Activated naive CD4-positive, alpha-beta T cell (primary cell): ENCODE measurements at places on chromosomes 1 and 21.

- DNase-seq, result no peak
Observed at GRCh38 chr1:219422811-219423598, 189.9 kb downstream of the ZC3H11B start.

- DNase-seq, result no peak
Observed at GRCh38 chr21:38758501-38759214, 47.1 kb upstream of the ETS2 start.

- DNase-seq, result no peak
Observed at GRCh38 chr1:173648880-173649605, 13.9 kb downstream of the TEX50 start.

- DNase-seq, result no peak
Observed at GRCh38 chr1:227786673-227787512, 28.6 kb upstream of the PRSS38 start.

GRCh38 chr1:15696956-15697521, 12.9 kb downstream of the PLEKHM2 start:
- no peak for DNase-seq

- peak; percentile 13 for DNase-seq
Observed at GRCh38 chr1:150168960-150169601, 19.4 kb downstream of the PLEKHO1 start.

GRCh38 chr21:44648557-44649311, 2.5 kb downstream of the KRTAP10-11 start:
- no peak for DNase-seq

DNA sequence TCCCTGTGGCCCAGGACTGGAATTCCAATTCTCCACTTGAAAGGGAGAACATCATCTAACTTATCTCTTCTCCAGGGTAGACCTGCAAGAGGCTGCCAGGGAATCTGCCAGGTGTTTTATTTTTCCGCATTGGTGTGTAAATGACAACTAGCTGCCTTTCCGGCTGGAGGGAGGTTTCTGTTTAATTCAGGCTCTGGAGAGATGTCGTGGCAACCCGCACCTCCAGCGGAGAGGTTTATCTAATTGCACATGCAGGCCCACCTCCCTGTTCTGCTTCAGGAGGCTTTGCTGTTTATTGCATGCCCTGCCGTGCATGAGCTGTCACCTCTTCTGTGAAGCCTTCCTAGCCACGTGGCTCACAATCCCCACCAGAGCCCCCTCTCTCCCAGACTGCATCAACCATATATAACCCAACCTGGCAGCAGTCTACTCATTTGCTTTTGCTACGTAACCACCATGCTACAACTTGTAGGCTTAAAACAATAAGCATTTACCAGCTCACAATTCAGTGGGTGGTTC, 151.6 kb downstream of the C1orf94 start:
- no peak for DNase-seq

- no peak for DNase-seq
Observed at GRCh38 chr1:158179301-158180041, 1.2 kb upstream of the CD1D start.

DNA sequence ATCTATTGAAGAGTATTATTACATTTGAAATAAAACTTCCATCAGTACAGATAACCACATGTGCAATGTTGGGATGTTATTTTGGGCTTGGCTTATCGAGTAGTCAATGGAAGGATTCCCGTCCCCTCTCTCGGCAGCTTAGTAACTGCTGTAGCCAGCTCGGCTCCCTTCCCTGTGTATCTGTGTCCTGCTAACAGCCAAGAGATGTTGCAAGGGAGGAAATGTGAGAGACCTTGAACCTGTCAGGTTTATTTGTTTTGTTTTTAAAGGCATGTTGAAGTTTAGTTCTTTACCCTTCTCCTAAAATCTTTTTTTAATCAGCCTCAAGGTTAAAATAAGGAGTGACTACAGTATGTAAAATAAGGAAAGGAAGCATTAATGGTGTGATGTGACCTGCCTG, 13.6 kb upstream of the TARS2 start:
- DNase-seq, result no peak

DNA sequence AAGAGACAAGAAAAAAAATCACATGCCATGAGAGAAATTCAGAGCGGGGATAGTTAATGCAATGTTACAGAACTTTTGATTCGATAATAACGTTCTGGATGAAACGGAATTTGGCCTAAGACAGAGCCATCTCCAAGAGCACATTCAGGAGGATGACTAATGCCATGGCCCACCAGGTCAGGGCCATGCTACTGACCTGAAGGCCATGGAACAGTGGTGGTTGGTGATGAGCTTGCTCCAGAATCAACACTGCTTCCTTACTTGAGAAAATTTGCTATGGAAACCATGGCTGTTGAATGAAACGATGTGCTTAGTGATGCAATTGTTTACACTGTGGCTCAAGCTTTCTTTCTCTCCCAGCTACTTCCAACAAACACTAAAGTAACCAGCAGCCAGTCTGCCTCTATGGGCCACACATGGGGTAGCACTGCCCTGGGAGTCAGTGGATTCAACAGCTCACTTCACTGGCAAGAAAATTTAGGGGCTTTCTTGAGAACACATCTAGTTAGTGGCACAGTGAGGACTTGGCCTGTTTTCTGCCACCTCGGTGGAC, 299.1 kb downstream of the PCP4 start:
- DNase-seq, result no peak

DNA sequence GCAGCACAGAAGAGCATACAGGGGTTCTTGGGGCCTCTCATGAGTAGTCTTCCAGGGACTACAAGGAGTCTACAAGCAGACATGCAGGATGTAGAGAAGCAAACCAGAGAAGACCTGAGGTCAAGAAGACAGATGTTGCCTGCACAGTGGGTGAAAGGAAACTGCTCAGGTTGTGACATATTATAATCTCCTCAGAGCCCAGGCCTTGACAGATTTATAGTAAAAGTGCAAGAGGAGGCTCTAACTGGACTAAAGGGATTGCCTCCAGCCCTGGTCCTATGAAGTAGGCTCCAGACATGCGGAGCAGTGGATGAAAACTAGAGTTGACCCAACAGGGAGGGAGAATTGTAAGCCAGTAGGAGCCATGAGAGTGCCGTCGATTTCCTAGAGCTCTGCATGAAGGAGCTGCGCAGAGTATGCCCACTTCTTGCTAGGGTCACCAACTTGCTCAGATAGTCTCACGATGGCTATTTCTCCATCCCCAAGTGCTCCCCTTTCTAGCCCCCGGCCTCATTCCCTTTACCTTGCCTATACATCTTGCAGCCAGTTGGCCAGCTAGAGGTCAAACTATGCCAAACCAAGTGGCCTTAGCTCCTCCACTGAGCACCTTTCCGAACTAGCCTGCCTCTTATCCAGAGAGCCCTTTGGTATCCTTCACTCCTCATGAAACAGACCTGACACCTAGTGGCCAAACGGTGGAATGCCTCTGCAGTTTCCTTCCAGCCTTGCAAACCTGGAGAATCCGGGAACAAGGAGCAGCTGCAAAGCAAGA, 36.2 kb upstream of the IPO9 start:
- peak; percentile 10 for DNase-seq

GRCh38 chr1:71002709-71003475, 44.7 kb downstream of the PTGER3 start:
- DNase-seq, result no peak

DNA sequence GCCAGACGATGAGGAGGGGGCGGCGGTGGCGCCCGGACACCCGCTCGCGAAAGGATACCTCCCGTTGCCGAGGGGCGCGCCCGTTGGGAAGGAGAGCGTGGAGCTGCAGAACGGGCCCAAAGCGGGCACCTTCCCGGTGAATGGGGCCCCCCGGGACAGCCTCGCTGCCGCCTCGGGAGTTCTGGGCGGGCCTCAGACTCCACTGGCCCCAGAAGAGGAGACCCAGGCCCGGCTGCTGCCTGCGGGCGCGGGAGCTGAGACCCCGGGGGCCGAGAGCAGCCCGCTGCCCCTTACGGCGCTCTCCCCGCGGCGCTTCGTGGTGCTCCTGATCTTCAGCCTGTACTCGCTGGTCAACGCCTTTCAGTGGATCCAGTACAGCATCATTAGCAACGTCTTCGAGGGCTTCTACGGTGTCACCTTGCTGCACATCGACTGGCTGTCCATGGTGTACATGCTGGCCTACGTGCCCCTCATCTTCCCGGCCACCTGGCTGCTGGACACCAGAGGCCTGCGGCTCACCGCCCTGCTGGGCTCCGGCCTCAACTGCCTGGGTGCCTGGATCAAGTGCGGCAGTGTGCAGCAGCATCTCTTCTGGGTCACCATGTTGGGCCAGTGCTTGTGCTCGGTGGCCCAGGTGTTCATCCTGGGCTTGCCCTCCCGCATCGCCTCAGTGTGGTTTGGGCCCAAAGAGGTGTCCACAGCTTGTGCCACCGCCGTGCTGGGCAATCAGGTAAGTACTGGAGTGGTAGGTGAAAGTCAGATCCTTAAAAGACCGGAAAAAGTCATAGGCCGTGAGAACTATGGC, 588 bp downstream of the FLVCR1 start:
- DNase-seq, result no peak

GRCh38 chr1:39711104-39711965, 20.1 kb upstream of the HPCAL4 start:
- no peak for DNase-seq

- no peak for DNase-seq
Observed at GRCh38 chr1:70361727-70362398, 7.3 kb upstream of the ANKRD13C start.

DNA sequence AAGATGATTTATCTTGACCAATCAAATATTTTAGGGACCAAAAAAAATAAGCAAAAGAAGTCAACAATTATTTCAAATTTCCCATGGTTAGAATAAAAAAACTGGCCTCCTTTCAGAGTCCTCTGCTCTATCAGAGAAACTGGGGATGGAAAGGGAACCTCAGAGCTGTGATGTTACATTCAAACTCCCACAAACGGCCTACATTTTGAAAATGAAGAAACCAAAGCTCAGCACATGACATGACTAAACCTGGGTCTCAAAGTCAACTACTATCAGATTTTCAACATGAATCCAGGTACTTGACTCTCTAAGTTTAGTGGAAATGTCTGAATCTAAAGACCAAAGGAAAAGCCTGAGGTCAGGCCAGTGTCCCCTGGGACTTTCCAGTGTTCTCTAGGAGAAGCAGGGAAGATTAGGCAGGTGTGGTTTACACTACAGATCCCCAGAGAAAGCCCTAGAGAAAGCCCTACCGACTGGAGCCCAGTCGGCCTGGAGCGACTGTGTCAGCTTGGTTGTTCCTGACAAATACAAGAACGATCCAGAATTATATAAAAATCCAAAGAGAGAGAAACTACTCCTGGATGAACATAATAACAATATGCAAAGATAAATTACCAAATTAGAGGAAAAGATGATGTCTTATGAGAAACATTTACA, 24.8 kb downstream of the JAK1 start:
- DNase-seq, result no peak

GRCh38 chr1:155313261-155313660, 4.6 kb downstream of the FDPS start:
- no peak for DNase-seq

DNA sequence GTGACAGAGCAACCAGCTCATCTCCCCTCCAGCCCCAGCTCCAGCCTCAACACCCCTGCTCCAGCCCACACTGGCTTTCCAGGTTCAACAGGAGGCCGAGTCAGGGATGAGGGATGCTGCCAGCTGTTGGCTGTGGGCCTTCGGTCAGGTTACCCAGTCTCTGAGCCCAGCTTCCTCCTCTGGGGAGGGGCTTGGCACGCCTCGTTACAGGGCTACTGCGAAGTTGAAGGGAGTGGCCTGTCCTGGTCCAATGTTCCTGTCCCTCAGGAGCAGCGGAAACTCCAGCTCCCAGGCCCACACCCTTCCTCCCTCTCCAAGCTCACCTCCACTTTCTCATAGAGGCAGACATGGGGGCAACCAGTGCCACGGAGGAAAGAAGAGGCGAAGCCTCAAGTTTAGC, 15.1 kb upstream of the TAS1R2 start:
- no peak for DNase-seq

DNA sequence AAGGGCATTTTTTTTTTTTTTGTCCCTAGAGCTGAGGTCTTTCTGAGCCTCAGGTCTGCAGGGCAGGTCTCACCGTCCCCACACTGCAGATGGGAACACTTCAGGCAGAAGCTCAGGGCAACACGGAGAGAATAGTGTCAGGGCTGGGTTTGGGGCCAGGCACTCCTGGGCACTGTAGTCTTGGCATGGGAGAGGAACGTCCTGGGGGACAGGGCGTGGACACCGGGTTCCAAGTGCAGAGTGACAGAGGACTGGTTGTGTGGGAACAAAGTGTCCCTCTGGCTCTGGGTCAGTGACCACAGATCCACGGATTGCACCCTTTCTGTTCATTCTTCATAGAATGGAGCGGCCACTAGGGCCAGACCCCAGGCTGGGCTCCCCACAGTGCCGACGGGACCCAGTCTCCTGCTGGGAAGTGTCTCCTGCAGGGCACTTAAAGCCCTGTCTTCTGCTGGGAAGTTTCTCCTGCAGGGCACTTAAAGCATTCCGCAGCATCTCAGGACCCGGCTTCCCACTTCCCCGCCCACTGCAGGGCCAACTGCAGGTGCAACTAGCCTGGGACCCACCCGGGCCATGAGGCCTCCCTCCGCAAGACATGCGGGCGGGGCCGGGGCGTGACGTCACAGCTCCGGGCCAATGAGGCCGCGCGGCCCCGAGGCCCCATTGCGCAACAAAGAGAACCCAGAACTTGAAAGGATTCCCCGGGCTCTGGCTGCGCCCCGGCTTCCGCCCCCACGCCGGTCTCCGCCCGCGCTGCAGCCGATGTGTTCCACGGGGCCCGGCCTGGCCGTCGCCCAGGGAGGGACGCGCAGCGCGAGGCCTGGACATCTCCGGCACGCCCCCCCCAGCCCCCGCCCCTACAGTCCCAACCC, 1.2 kb downstream of the GPR153 start:
- DNase-seq, result peak; percentile 28

GRCh38 chr1:218281285-218281684, 3.8 kb upstream of the RRP15 start:
- DNase-seq, result no peak

GRCh38 chr1:59375321-59376220, 78.7 kb downstream of the FGGY start:
- DNase-seq, result no peak

GRCh38 chr1:67705735-67706453, 20.9 kb downstream of the GADD45A start:
- no peak for DNase-seq

DNA sequence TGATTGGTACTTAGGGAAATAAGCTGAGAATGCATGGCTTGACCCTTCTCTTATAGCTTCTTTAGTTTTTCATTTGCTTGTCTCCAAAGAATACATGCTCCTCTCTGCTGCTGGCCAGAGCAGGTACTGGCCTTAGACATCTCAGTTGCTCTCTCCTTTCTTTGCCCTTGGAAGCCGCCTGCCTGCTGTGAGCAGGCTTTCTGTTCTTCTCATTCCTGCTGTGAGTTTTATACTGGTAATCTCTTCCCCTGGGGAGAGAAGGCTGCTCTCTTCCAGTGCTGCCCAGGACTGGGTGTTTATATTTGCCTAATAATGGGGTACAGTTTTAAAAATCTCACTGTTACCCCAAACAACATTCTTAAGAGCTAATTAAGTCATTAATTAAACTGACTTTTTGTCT, 323.5 kb upstream of the LRRC7 start:
- DNase-seq, result no peak
